Fibroblast of skin of right quadriceps (primary cell): ENCODE measurements at places on chromosomes 16 and 17.

DNA sequence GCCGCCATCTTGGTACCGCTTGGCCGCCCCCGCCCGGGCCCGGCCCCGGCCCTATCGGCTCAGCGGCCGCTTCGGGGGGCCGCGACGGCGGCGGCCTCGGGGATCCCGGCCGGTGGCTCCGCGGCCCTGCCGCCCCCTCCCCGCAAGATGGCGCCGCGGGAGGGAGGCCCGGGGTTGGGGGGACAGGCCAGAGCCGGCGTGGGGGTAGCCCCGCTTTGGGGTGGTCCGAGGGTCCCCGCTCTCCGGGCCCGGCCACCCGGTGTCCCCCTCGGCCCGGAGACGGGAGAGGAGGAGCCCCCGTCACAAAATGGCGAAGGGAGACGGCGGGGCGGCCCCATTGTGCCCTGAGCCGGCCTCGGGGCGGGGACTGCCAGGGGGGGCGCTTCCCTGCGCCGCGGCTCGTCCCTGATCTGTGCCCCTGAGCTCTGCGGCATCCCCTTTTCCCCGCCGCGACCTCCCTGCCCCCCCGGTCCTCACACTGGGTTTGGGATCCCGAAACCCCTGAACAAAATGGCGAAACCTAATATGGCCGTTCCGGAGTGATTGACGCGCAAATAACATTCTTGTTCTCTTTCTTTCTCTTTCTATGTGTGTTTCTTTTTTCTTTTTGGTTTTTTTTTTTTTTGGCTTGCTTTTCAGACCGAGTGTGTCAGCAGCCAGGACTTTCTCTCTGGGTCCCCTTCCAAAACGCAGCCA is 986 bp downstream of the HAPSTR1 start:
- DNase-seq, result peak; percentile 28

GRCh38 chr16:14310519-14310991 is 239.4 kb downstream of the MRTFB start:
- peak; percentile 38 for DNase-seq

GRCh38 chr16:86566601-86566965 is at the start of gene FOXC2:
TSS of gene FOXC2 (plus strand) at chr16:86566829. CDS start at chr16:86567336, 507 bp downstream.
- DNase-seq, result peak; percentile 94

DNA sequence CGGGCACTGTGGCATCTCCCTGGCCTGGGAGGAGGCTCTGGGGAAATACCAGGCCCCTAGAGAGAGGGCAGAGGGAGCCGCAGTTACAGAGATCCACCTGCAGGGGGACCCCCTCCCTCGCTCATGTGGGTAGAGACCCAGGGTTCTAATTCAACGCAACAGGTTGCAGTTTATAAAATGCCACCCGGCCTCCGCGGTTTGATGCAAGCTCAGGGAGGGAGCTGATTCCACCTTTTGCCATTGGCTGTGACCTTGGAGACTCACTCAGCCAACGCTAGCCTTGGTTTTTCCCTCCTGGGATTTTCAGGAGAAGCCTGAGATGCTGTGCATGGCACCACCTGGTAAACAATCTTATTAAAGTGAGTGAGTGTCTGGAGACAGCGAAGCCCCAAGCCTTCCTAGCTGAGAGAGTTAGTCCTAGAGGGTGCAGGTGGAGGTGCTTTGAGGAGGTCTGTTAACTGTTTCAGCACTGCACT is 12.1 kb downstream of the TTLL6 start:
- DNase-seq, result peak; percentile 41

- no peak for DNase-seq
These were observed 661 bp downstream of the GIT1 start for GRCh38 chr17:29588562-29589411.

DNA sequence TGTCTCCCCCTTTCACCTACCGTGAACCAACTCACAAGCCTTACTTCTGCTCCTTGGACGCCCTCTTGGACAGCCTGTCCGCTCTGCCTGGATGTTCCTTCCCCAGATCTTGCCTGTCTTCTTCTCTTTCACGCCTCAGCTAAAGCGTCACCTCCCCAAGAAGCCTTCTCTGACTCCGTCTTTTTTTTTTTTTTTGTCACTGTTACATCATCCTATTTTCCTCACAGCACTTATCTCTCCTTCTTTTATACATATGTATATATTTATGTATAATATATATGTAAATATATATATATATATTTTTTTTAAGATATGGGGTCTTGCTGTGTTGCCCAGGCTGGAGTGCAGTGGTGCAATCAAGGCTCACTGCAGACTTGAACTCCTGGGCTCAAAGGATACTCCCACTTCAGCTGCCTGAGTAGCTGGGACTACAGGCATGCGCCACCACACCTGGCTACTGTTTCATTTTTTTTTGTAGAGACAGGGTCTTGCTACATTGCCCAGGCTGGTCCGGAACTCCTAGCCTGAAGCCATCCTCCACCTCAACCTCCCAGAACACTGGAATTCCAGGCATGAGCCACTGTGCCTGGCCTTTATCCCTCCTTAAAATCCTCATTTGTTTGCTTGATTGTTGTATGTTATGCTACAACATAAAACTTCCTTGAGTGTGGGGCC is 16.5 kb upstream of the AKTIP start:
- DNase-seq, result no peak

DNA sequence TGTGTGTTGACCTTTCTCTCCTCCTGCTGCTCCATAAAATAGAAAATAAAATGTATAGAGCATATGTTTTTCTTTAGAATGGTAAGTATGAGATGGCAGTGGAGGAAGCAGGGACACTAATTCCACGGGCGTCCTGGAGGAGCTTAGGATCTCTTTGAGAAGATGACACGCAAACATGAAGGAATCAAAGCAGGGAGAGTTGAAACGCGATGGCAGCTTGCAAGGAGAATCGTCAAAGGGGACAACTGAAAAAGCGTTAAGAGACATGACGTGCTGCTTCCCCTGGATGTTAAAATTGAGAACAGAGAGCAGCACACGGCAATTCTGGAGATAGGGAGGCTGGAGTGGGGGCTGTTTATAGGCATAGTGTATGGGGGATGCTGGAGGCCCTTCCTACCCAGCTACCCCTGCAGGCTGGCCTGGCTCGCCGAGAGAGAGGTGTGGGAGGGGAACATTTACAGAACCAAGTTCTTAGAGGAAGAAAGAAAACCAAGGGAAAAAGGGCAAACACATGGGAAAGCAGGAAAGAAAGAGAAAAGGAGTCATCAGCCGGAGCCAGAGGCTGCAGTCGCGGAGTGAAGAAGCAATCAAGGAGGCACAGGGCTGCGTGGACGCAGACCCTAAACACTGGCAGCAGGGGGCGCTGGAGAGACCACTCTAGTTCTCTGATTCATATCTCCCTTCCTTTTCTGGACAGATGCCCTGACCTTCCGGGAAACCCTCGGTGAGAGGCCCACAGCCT is 55.8 kb downstream of the MYH13 start:
- DNase-seq, result peak; percentile 60

DNA sequence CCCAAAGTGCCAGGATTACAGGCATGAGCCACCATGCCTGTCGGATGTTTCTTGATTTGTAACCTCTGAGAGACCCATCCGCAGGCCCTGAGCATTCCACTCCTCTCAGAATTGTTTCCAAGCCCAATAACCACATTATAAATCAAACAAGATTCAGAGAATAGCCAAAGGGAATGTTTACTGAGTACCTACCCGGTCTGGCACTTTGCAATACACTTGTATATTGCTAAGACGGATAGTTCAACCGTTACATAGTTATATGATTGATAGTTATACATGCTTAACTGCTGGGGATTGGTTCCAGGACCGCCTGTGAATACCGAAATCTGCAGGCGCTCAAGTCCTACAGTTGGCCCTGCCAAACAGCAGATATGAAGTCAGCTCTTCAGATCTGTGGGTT is 3.0 kb upstream of the KAT8 start:
- no peak for DNase-seq

GRCh38 chr16:81493755-81494433 is 49.3 kb downstream of the CMIP start:
- DNase-seq, result peak; percentile 86

GRCh38 chr17:51685287-51685909 is 425.1 kb downstream of the UTP18 start:
- DNase-seq, result no peak

DNA sequence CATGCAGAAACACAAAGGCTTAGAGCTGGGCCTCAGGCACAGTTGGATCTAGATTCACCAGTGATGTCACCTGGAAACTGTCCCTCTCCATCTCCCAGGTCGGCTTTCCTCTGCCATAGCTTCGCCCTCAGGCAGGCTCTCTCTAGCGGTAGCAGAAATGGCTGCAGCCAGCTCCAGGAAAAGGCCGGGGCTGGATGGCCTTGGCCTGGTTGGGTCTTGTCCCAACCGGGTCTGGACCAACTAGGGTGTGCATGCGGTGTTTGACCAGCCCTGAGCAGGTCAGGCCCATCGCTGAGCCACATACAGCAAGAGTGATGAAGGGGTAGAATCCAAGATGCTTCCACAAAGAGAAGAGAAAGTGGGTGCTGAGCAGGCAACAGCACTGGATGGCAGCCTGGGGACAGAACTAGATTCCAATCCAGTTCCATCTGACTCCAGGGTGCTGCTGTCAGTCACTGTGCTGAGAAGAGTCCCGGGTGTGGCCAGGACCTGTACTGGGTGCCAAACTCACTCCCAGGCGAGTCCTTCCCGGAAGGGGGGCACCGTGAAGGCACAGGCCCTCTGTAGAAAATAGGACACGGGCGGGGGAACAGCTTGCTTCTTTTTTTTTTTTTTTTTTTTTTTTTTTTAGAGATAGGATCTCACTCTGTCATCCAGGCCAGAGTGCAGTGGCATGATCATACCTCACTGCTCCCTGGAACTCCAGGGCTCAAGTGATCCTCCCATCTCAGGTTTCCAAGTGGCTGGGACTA is 51.8 kb downstream of the SOCS3 start:
- DNase-seq, result no peak

DNA sequence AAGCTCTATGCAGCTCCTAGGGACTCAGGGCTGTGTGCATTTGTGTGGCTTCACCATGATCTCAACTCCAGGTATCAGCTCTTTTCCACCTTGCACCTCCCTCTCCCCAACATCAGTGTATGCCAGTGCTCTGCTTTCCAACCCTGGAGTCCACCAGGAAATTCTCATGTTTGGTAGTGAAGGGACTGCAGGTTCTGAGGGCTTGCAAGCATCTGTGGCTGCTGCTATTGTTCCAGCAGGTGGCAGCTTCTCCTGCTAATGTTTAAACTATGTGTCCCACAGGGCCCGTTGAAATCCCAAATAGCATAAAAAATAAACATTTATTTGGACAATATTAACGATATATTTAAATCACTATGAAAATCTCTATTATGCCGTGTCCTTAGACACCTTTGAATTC is 82.0 kb downstream of the RGS9 start:
- DNase-seq, result no peak

- DNase-seq, result no peak
These were observed 50.7 kb downstream of the FOXK2 start for GRCh38 chr17:82570277-82570676.
